ENCODE measurements at places on chromosomes 5 and 9.
A peak's percentile ranks its signal among the peaks of the same experiment; 100 is the strongest.

DNA sequence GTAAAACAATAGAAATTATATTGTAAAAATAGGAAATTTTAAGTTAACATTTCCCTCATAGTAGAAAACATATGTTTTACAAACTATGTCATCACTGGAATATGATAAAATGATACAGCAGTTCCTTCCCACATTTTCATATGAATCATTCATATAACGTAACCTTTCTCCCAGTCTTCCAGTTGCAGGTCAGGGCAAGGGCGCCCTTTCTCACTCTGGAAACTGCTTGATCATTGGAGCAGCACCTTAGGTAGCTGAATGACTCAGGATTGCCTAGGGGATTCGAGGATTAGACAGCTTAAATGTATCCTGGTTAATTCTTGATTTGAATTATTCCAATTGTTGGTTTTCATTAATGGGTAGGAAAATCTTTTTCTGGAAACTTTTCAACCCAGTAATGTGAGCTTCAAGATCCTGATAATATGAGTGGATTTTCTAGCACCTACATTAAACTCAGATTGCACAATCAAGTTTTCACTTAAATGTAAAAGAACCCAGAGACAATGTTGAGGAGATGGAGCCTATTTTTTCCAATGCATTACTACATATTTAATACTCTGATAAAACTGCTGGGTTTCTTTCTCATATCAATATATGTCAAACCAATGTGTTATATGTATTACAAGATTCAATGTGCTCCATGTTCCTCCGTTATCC lies 32.6 kb upstream of the ANXA1 start:
- no peak for DNase-seq

DNA sequence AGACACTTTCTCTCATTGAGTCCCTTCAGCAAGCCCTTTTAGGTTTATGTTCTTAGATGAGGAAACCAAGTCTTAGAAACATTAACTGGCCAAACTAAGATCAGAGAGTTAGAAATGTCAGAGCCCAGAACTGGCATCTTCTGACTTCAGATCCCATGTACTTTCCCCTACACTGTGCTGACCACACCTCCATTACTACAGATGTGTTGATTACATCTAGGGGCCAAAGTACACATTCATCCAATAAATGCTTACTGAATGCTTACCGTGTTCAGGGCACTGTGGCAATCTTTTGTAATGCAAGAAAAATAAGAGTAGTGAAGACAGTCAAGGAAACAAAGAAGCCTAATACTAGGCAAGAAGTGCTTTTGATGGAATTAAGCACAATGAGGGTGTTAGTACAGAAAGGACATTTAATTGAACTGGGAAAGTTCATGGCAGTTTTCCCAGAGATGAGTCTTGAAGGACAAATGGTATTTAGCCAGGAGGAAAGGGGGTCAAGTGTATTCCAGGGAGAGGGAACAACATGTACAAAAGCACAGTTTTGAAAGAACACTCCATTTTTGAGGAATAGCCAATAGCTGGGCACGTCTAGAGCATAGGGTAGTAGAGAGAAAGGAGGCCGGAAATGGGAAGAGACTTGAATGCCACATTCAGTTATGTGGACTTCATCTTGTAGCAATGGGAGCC lies 89.7 kb upstream of the CDKN2B start:
- DNase-seq: no peak

GRCh38 chr9:124415102-124415851 lies at the start of gene PSMB7:
TSS of gene PSMB7 (minus strand) at chr9:124415442. CDS start at chr9:124415425, 17 bp downstream.
- DNase-seq: peak; percentile 97

DNA sequence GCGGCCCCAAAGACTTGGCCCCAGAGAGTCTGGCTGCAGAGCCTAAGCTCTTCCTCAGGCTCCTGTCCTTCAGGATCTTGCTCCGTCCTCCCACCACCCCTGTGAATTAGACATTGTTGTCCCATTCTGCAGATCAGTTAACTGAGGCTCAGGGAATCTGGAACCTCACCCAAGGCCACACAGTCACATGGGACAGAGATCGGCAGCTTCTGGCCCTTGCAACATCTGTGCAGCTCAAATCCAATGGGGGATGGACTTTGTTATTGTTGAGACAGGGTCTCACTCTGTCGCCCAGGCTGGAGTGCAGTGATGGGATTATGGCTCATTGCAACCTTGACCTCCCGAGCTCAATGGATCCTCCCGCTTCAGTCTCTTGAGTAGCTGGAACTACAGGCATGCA lies 23.9 kb upstream of the LAMC3 start:
- DNase-seq: no peak

DNA sequence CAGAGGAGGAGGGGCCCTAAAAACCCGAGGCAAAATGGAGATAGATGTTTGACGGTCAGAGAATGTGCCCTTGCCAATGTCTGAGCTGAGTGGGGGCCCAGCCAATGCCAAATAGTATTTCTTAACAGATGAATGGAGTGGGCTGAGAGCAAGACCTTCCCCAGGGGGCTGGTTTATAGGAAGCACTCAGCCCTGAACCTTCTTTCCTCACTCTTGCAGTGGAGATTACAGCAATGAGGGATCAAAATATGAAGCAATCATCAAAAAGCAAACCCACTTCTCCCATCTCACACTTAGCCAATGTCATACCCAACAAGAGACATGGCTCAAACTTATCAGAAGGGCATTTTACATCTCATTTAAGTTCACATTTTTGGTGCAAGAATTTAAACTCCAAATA lies 350.3 kb downstream of the GADD45G start:
- no peak for DNase-seq

DNA sequence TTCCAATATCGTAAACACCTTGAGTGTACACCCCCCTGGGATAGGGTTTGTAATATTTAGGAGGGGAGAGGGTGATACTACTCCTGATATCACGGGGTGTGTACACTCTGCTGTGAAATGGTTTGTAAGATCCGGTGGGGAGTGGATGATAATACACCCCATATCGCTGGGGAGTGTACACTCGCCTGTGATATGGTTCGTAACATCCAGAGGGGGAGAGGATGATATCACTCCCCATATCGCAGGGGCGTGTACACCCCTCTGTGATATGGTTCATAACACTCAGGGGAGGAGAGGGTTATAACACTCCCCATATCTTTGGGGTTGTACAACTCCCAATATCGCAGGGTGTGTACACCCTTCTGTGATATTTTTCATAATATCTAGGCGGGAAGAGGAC lies 33.8 kb upstream of the SLC25A48 start:
- no peak for DNase-seq

DNA sequence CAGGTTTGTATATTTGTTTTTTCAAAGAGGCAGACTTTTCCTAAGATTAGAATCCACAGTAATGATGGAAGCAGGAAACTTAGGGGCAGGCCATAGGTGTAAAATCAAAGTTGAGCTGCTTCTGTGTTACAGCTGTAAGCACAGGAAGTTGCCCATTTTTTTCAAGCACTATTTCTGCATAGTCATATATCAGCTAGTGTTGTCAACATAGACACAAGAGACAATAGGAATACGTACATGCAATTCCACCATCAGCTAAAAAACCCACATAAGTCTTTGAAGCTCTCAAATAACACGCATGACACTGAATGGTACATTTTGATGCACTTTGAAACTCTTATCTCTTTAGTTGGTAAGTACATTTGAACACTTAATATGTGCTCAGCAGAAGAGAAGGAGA lies 20.2 kb upstream of the SMIM15 start:
- no peak for DNase-seq

- DNase-seq: no peak
Measured at GRCh38 chr5:147832541-147832940, 1.1 kb upstream of the SPINK1 start.

- DNase-seq: no peak
Measured at GRCh38 chr9:72857624-72857996, 95.2 kb downstream of the ALDH1A1 start.

- no peak for DNase-seq
Measured at GRCh38 chr5:118043531-118043930, 944.8 kb downstream of the DTWD2 start.

DNA sequence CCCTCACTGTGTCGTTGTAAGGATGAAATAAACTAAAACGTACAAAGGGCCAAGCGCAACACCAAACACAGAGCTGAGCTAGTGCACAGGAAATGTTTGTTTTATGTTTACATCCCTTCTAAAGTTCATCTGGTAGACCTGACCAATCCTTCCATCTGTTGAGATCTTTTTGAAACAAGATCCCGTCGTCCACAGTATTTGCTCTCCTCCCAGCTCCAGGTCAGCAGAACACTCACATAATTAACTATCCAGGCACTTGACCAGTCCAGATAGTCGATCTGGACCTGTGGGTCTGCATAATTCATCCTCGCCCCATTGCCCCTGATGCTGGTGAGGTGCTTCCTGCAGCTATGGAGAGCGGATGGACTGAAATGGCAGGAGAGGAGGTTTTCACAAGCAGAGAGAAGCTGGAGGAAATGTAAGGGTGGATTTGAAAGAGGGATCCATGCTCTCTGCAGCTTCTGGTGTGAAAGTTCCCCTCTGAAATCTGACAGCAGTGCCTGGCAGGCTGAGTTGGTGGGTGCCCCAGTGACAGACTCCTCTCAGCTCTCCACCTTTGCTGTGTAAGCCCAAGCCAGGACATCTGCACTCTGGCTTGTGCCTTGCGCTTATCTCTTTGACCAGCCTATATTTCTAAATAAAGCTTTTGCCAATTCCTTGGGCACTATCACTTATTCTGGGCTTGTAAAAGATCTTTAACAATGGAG lies 102.4 kb downstream of the TTLL11 start:
- DNase-seq: no peak

GRCh38 chr9:117936185-117937130 lies 232.3 kb downstream of the TLR4 start:
- no peak for DNase-seq

GRCh38 chr5:77316871-77317661 lies 106.6 kb downstream of the PDE8B start:
- DNase-seq: no peak

- DNase-seq: no peak
Measured at GRCh38 chr5:44603496-44604272, 205.1 kb upstream of the MRPS30 start.

DNA sequence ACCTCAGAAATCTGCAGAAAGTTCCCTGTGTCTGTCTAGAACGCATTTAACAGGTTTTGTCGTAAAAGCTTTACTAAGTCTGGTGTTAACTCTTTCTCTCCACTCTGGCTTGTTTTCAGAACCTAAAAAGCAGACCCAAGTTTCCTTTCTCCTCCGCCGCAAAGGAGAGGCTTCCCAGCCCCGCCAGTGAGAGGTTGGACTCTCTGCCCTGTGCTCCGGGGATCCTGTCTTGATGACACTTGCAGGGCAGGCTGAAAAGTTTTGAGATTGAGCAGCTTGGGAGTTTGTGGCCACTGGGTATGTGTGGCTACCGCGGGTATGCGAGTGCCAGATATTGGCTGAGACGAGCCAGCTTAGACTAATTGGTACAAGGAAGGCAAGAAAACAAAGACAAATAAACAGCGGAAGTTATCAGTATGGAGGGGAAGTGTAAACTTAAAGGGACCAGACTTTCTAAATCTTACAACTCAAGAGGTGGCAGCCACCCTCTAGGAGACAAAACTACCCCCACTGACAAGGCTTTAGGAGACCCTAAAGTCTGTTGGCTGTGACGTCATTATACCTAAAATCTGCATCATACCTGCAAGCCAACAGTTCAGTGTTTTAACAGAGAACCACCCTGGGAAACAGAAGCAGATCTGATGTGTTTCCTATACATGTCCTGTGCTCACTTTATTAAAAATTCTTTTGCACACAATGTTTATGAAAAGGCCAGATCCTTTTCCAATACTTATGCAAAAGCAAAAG lies 41.0 kb upstream of the PCDHB1 start:
- no peak for DNase-seq

DNA sequence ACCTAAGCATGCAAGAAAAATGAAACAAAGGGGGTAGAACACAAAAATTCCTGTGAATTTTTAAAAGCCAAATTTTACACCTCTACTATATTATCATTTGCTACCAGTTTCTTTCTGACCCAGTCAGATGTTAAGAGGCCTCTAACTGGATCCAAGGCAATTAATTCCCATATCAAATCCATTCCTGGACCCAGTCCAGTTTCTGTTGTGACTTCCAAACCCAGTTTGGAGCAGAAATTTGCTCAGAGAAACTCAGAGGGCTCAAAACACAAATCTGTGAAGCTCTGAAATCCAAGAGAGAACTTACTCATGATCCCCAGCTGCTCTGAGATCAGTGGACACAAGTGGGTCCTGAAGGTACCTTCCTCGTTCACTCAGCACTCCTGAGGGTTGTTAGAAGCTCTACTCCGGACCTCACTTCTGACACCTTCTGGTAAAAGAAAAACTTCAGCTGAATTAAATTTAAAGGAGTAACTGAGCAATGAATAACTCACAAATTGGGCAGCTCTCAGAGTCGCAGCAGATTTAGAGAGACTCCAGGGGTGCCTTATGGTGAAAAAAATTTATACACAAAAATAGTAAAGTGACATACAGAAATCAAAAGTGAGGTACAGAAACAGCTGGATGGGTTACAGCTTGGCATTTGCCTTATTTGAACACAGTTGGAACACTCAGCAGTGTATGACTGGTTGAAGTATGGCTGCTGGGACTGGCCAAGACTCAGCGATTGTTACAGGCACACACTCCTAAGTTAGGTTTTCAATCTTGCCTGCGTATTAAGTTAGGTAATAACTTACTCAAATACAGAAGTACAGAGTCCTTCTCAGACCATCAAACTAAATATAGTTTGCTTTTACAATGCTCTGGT lies 32.4 kb downstream of the INSL4 start:
- DNase-seq: no peak
